Activated CD4-positive, alpha-beta memory T cell treated with anti-CD3 and anti-CD28 coated beads, Interleukin-2, amount 10 ng/mL, durations not matched to agents 7 days and 5 days (primary cell): ENCODE measurements at places on chromosomes 11 and 22.

- peaks cover 28% of the 10 kb centered on the region for H3K27me3 ChIP-seq
- no peak overlapping the region for H3K27ac ChIP-seq
- no peaks in the 10 kb centered on the region for H3K36me3 ChIP-seq
- no peak overlapping the region for H3K4me3 ChIP-seq
- no peak for DNase-seq
These were observed 114.3 kb upstream of the ZC3H12C start for GRCh38 chr11:109978895-109979294.

DNA sequence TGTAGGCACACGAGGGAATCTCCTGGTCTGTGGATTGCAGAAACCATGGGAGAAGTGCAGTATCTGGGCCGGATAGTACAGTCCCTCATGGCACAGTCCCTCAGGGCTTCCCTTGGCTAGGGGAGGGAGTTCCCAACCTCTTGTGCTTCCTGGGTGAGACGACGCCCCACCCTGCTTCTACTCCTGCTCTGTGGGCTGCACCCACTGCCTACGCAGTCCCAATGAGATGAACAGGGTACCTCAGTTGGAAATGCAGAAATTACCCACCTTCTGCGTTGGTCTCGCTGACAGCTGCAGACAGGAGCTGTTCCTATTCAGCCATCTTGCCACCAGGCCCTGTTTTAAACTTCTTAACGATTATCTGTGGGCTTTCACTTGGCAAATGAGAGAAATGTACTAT, 157.2 kb upstream of the CARD18 start:
- H3K4me3 ChIP-seq = no peak overlapping the region
- H3K27ac ChIP-seq = no peak overlapping the region
- peaks cover 7% of the 10 kb centered on the region for H3K4me1 ChIP-seq
- DNase-seq = no peak
- no peaks in the 10 kb centered on the region for H3K27me3 ChIP-seq
- no peaks in the 10 kb centered on the region for H3K36me3 ChIP-seq

- H3K27ac ChIP-seq = no peak overlapping the region
- no peaks in the 10 kb centered on the region for H3K27me3 ChIP-seq
- H3K4me1 ChIP-seq = no peaks in the 10 kb centered on the region
- no peak overlapping the region for H3K4me3 ChIP-seq
- no peak for DNase-seq
These were observed 382.2 kb upstream of the ANO5 start for GRCh38 chr11:21810650-21811049.

DNA sequence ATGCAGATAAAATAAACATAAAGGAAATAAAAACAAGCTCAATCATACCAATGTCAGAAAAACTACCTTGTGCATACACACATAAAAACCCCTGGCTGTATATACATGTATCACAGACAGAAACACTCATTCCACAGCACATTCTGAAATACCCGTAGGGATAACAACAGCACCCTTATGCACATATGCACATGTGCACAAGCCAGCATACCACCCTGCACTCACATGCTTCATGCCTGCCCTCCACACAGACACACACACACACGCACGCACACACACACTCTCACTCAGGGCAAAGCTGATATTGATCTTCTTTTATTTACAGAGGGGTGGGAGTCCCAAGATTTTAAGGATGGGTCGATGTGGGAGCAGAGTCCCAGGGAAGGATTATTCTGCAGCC, 92.1 kb downstream of the CSNK2A3 start:
- H3K4me3 ChIP-seq = no peak overlapping the region
- H3K4me1 ChIP-seq = no peaks in the 10 kb centered on the region
- peaks cover 3% of the 10 kb centered on the region for H3K27me3 ChIP-seq

DNA sequence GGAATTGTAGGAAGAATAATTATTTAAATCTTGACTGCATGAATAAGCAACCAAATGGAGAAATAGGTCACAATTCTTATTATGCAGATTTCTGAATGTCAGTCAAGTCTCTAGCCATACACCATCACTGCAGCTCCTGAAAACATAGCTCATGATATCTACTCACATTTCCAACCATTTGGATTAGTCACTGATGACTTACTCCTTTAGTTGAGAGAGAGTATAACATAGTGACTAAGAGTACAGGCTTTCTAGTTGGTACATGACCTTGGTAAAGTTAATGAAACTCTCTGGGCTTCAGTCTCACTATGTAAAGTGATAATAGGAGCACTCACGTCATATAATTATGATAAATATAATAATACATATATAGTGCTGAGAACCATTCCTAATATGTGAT, 265.2 kb downstream of the KCNA4 start:
- H3K4me1 ChIP-seq = no peaks in the 10 kb centered on the region
- H3K4me3 ChIP-seq = no peak overlapping the region
- no peaks in the 10 kb centered on the region for H3K27me3 ChIP-seq
- H3K27ac ChIP-seq = no peak overlapping the region
- no peaks in the 10 kb centered on the region for H3K36me3 ChIP-seq

- no peak for DNase-seq
- H3K27ac ChIP-seq = no peak overlapping the region
- no peaks in the 10 kb centered on the region for H3K27me3 ChIP-seq
- H3K4me1 ChIP-seq = no peaks in the 10 kb centered on the region
These were observed 28.7 kb downstream of the CEP164 start for GRCh38 chr11:117356126-117356890.

- H3K4me3 ChIP-seq = peak overlapping the region; percentile 69
- DNase-seq = peak; percentile 77
- H3K4me1 ChIP-seq = peaks cover 58% of the 10 kb centered on the region
- H3K27ac ChIP-seq = peak overlapping the region; percentile 66
These were observed 648 bp downstream of the FOSL1 start for GRCh38 chr11:65899356-65900124.

- DNase-seq = no peak
- no peak overlapping the region for H3K27ac ChIP-seq
- H3K36me3 ChIP-seq = no peaks in the 10 kb centered on the region
- no peak overlapping the region for H3K4me3 ChIP-seq
These were observed 447.0 kb downstream of the AASDHPPT start for GRCh38 chr11:106524436-106524835.

GRCh38 chr11:67062526-67063373, 6.1 kb downstream of the RHOD start:
- H3K27me3 ChIP-seq = no peaks in the 10 kb centered on the region
- no peaks in the 10 kb centered on the region for H3K36me3 ChIP-seq
- no peaks in the 10 kb centered on the region for H3K4me1 ChIP-seq
- no peak overlapping the region for H3K27ac ChIP-seq
- H3K4me3 ChIP-seq = no peak overlapping the region
- DNase-seq = no peak

DNA sequence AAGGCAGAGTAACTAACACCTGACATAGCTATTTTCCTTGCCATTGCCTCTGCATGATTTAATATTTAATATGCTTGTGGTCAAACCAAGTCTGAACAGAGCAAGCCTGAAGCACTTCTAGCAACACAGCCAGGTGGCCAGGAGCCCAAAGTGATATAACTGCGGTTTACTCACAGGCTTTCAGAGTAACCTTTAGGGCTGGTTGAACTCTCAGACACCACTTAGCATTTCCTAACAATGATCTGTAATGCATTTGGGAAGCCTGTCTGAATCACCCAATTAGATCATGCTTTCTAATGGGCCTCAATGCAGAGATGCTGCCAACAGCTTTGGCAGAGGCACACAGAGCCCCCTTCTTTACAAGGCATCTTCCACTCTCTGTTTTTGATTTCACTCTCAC, 96.1 kb downstream of the FDX1 start:
- DNase-seq = no peak
- H3K4me1 ChIP-seq = peaks cover 22% of the 10 kb centered on the region
- peaks cover 4% of the 10 kb centered on the region for H3K36me3 ChIP-seq
- H3K4me3 ChIP-seq = no peak overlapping the region
- H3K27ac ChIP-seq = no peak overlapping the region

DNA sequence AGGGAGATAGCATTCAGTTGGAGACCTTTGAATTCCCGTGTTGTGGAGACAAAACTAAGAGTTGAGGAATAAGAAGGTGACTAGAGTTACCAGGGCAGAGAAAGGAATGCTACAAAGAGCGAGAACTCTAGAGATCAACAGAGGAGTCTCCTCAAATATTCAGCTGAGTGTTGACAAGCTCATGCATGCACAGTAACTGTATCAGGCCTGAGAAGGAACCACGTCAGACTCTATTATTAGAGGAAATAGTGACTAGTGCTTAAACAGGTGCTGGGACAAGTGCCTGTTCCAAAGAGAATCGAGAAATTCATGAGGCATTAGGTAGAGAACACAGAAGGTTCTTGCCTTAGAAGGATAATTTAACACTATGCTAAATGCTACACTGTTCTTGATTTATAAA, 333.8 kb upstream of the CHORDC1 start:
- H3K27me3 ChIP-seq = no peaks in the 10 kb centered on the region
- no peak overlapping the region for H3K4me3 ChIP-seq
- H3K27ac ChIP-seq = no peak overlapping the region
- H3K4me1 ChIP-seq = no peaks in the 10 kb centered on the region

DNA sequence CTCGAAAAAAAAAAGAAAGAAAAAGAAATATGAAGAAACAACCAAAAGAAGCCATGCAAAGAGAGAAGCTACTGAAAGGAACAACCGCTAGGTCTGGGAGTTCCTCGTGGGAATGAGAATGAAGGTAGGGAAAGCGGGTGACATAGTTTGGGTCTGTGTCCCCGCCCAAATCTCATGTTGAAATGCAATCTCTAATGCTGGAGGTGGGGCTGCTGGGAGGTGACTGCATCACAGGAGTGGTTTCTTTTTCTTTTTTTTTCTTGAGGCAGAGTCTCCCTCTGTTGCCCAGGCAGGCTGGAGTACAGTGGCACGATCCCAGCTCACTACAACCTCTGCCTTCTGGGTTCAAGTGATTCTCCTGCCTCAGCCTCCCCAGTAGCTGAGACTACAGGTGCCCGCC, 9.7 kb upstream of the TXN2 start:
- H3K27me3 ChIP-seq = no peaks in the 10 kb centered on the region
- no peaks in the 10 kb centered on the region for H3K4me1 ChIP-seq
- H3K4me3 ChIP-seq = no peak overlapping the region
- no peak for DNase-seq
- H3K36me3 ChIP-seq = peaks cover 28% of the 10 kb centered on the region

- H3K36me3 ChIP-seq = no peaks in the 10 kb centered on the region
- no peak overlapping the region for H3K4me3 ChIP-seq
- peaks cover 23% of the 10 kb centered on the region for H3K4me1 ChIP-seq
- peaks cover 13% of the 10 kb centered on the region for H3K27me3 ChIP-seq
- no peak for DNase-seq
These were observed 23.7 kb upstream of the CTR9 start for GRCh38 chr11:10727146-10727851.

DNA sequence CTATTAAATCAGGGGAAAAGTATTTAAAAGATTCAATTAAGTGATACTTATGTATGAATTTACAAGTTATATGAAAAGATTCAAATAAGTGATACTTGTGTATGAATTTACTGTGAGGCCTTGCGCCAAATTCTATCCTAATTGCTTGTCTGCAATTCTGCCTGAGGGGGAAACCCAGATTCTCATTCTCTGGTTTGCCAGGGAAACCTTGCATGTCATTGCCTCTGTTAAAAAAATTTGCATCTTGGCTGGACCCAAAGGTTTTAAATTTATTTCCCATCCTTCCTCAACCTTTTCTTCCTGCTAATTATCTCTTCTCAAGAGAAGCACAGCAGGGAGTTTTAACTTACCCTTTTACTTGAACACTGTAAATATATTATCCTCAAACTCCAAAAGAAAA, 13.8 kb downstream of the OLFML1 start:
- no peak for DNase-seq
- no peak overlapping the region for H3K27ac ChIP-seq
- H3K4me1 ChIP-seq = peaks cover 4% of the 10 kb centered on the region

DNA sequence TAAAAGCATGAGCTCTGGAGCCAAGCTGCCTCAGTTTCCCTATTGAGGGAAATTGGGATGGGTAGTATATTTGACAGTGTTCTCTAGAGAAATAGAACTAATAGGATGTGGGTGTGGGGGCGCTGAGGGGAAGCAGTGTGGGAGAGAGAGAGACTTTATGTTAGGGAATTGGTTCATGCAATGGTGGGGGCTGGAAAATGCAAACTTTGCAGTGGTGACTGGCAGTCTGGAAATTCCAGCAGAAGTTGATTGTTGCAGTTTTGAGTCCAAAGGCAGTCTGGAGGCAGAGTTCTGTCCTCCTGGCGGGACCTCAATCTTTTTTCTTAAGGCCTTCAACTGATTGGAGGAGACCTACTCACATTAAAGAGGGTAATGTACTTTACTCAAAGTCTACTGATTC, 59.4 kb upstream of the SYT13 start:
- H3K27me3 ChIP-seq = peaks cover 30% of the 10 kb centered on the region
- H3K27ac ChIP-seq = no peak overlapping the region
- no peak overlapping the region for H3K4me3 ChIP-seq
- H3K36me3 ChIP-seq = no peaks in the 10 kb centered on the region
- peaks cover 3% of the 10 kb centered on the region for H3K4me1 ChIP-seq
- no peak for DNase-seq

- H3K4me3 ChIP-seq = no peak overlapping the region
- no peak overlapping the region for H3K27ac ChIP-seq
- H3K27me3 ChIP-seq = no peaks in the 10 kb centered on the region
- no peak for DNase-seq
These were observed 93.3 kb upstream of the LINC01488 start for GRCh38 chr11:69388210-69388609.

DNA sequence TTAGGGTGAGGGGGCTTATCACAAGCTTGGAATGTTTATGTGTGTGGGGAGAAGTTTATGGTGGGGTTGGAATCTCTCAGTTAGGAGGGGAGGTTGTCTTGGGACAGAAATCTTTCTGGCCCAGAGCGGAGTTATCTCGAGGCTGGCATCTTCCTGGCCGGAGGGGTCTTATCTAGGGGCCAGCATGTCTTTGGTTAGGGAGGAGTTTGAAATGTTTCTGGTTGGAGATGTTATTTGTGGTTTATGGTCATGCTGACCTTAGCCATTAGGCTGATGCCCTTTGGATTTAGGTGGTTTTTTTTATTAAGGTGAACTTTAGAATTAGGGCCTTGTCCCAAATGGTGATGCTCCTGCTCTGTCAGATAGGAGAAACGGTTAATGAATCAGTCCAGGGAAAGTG, 7.9 kb upstream of the RBMXL2 start:
- H3K36me3 ChIP-seq = no peaks in the 10 kb centered on the region
- no peaks in the 10 kb centered on the region for H3K27me3 ChIP-seq
- no peaks in the 10 kb centered on the region for H3K4me1 ChIP-seq
